ENCODE measurements at places on chromosomes 1 and 21.
A peak's percentile ranks its signal among the peaks of the same experiment; 100 is the strongest.

- no peak for DNase-seq
These were observed 40.1 kb downstream of the INAVA start for GRCh38 chr1:200934676-200935245.

DNA sequence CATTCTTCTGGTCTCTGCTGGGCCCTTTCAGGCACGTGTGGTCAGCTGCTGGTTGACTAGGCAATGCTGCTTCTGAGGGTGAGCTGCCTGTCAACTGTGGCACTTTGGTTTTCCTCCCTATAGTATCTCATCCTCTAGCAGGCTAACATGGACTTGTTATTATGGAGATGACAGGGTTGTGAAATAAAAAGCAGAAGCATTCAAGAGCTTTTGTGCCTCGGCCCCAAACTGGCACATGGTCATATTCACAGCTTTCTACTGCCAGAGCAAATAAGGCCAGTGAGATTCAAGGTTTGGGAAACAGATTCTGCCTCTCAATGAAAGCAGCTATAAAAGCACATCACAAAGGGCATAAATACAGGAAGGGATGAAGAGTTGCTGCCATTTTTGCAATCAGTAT, 1.6 kb upstream of the ZNF124 start:
- DNase-seq = no peak

GRCh38 chr1:37994886-37995566, 5.2 kb upstream of the SF3A3 start:
- no peak for DNase-seq

GRCh38 chr1:214989341-214989740, 93.2 kb upstream of the KCNK2 start:
- DNase-seq = no peak

- peak; percentile 43 for DNase-seq
These were observed 734.2 kb upstream of the ADAMTS5 start for GRCh38 chr21:27700974-27701614.

- no peak for DNase-seq
These were observed 737 bp downstream of the HES4 start for GRCh38 chr1:998995-999724.
